ENCODE measurements at places on chromosomes 6 and 20. TPM values are rescaled to one million over a fixed set of nuclear protein-coding genes. Genes with fewer than 3 reads are reported as not detected.

Gene TDRD6
- 4.5 TPM for total RNA-seq

Gene MCCD1
- not detected for total RNA-seq

Gene IL20RA
- not detected for total RNA-seq

Gene SLC52A3
- not detected for total RNA-seq

Gene EPB41L1
- 1.4 TPM for total RNA-seq

Gene FOXC1
- not detected for total RNA-seq

Gene TFAP2A
- total RNA-seq: 3.3 TPM

Gene SRSF12
- total RNA-seq: not detected

Gene PLCB4
- total RNA-seq: not detected

Gene NOX3
- total RNA-seq: not detected

Gene TFAP2C
- total RNA-seq: not detected

Gene FILIP1
- not detected for total RNA-seq

Gene VWA7
- total RNA-seq: 3.7 TPM

Gene PEX7
- total RNA-seq: 5.8 TPM

Gene MCHR2
- total RNA-seq: not detected

Gene PRELID3B
- 119 TPM for total RNA-seq

Gene SLC35F1
- total RNA-seq: not detected

Gene PSORS1C1
- total RNA-seq: not detected

Gene TSPO2
- total RNA-seq: not detected

Gene ACTL10
- total RNA-seq: 5.1 TPM

Gene F13A1
- 1.1 TPM for total RNA-seq

Gene ZSCAN9
- total RNA-seq: 3.1 TPM

Gene NCR2
- total RNA-seq: not detected

Gene BFSP1
- total RNA-seq: not detected

Gene CALHM4
- total RNA-seq: not detected

Gene PPIL6
- total RNA-seq: 1.3 TPM

Gene DEFB123
- total RNA-seq: not detected

Gene PPP1R14C
- total RNA-seq: 1.3 TPM

Gene CFB
- 2.4 TPM for total RNA-seq

Gene MYMX
- not detected for total RNA-seq

Gene ADGRG6
- not detected for total RNA-seq

Gene MYT1
- total RNA-seq: 0.30 TPM

Gene MTCH1
- 72.5 TPM for total RNA-seq

Gene MDN1
- 62.3 TPM for total RNA-seq

Gene GRM1
- not detected for total RNA-seq

Gene CGAS
- 0.42 TPM for total RNA-seq

Gene SHLD1
- 31.2 TPM for total RNA-seq

Gene TNNC2
- total RNA-seq: not detected

Gene CD93
- total RNA-seq: not detected

Gene CST7
- not detected for total RNA-seq

Gene PRRT1
- total RNA-seq: 2.4 TPM

Gene HLA-DRB1
- 111 TPM for total RNA-seq

Gene POM121L2
- not detected for total RNA-seq

Gene BEND6
- 1.5 TPM for total RNA-seq

Gene FUT9
- not detected for total RNA-seq

All from OCI-LY7 (cell line).